CD4-positive, alpha-beta T cell treated with Interleukin-15 for 4 hours (primary cell): ENCODE measurements at places on chromosomes 11 and 22.

DNA sequence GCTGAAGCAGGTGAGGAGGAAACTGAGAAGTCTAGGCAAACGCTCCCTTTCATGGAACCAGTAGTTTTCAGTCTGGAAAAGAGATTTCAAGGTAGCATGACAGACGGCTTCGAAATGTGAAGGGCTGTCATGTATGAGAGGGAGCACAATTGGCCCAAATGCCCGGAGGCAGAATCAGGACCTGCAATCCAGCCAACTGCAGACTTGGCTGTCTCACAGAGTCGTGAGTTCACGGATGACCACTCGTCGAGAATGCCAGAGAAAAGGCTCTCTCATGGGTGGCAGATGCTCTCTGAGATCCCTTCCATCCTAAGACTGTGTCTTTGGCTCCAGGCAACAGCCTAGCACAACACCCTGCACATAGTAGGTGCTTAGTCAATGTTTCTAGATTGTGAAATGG, 134.8 kb downstream of the DSCAML1 start:
- DNase-seq, result no peak

DNA sequence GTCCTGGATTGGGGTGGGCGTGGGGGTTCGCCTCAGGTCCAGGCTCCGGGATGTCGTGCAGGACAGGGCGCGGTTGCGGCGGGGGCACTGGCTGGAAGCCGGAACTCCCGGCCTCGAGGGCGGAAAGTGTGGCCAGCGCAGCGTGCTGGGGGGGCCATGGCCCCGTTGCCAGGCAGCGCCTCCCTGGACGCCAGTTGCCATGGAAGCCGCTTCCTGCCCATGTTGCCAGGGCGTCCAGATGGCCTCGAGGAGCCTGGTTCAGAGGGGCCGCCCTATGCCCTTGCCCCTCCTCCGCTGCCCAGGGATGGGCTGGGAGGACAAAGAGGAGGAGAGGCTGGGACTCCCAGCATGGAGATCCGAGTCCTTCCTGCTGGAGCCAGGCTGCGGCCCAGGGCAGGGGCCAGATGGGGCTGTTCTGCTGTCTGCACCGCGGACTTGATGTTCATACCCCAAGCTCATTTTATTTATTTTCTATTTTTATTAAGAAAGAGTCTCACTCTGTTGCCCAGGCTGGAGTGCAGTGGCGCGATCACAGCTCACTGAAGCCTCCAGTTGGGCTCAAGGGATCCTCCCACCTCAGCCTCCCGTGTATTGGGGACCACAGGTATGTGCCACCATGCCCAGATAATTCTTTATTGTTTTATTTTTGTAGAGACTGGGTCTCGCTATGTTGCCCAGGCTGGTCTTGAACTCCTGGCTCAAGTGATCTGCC, 4.6 kb upstream of the CCDC188 start:
- no peak for DNase-seq

- no peak for DNase-seq
Measured at GRCh38 chr22:37926358-37926757, 20.3 kb downstream of the MICALL1 start.

GRCh38 chr22:37669586-37669985, 5.8 kb upstream of the LGALS1 start:
- no peak for DNase-seq

DNA sequence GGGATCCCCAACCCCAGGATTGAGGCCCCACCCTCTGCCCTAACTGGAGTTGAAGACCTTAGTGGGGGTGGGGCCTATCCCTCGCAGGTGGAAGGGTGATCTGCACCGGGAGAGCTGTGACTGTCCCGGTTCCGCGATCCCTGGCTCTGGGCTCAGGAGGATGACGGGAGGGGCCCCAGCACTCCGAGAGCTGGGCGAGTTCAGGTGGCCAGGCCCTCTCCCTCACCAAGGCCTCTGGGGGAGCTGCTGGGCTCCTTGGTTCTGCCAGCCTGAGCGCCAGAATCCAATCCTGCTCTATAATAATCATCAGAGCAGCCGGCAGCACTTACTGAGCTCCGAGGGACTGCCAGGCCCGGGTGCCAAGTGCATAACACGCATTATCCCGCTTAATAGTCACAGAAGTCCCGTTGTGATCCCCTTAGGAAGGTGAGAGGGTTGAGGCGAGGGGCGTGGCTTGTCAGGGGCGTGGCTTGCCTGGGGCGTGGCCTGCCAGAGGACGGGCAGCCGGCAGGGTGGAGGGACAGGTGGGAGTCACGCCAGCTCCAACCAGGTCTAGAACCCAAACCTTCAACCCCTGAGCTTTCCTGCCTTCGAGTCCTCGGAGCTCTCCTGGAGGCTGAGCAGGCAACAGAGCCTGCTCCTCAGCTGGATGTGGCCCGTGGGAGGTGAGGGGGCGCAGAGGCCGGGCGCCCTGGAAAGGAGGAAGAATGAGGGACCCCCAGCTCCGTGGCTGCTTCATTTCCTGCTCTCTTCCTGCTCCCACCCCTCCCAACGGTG, 7.3 kb upstream of the SYT7 start:
- peak; percentile 52 for DNase-seq

DNA sequence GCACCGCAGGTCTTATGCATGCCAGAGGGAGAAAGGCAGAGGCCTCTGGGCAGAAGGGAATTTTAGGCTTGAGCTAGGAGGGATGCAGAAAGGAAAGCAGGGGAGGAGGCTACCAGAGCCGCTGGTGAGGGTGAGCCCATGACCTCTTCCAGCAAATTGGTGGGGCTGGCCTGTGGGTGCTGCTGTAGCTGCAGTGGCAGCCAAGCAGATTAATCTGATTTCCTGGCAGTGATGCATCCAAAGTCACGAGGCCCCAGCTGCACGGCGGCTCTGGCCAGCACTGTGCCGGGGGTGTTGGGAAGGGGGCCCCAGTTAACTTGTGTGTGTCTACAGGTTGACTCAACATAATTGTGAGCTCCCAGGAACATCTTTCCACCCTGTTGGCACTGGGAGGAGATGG, 41.4 kb upstream of the B3GAT1 start:
- DNase-seq, result no peak

GRCh38 chr22:48734961-48735360, 1092.7 kb downstream of the BRD1 start:
- no peak for DNase-seq

- no peak for DNase-seq
Measured at GRCh38 chr11:12581923-12582322, 92.3 kb upstream of the TEAD1 start.

DNA sequence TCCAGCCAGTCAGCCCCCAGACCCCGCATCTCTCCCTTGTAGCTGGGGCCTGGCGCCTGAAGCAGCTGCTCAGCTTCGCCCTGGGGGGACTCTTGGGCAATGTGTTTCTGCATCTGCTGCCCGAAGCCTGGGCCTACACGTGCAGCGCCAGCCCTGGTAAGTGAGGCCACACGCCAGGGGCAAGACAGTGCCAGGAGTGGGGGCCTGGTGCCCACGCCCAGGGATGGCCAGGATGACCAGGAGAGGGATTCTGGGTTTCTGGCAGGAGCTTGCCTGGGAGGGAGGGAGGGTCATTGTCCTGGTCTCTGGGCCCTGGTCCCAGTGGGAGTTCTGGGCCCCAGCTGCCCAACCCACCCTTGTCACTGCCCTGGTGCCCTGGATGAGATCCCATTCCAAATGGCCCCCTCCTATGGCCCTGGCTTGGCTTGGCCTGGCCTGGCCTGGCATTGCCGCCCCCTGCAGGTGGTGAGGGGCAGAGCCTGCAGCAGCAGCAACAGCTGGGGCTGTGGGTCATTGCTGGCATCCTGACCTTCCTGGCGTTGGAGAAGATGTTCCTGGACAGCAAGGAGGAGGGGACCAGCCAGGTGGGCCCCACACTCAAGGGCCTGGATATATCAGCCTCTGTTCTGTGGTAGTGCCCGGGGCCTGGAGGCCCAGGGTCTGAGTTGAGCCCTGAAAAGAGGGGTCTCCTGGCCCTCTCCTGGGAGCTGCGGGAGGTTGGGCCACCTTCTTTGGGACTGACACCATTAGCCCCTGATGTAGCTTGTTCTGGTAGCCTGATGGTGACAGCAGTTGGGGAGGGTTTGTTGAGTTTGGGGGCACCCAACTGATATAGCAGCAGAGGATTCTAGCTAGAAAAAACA, 3.7 kb downstream of the SLC39A13 start:
- DNase-seq, result peak; percentile 48

- no peak for DNase-seq
Measured at GRCh38 chr11:45097721-45098493, 48.5 kb upstream of the PRDM11 start.

DNA sequence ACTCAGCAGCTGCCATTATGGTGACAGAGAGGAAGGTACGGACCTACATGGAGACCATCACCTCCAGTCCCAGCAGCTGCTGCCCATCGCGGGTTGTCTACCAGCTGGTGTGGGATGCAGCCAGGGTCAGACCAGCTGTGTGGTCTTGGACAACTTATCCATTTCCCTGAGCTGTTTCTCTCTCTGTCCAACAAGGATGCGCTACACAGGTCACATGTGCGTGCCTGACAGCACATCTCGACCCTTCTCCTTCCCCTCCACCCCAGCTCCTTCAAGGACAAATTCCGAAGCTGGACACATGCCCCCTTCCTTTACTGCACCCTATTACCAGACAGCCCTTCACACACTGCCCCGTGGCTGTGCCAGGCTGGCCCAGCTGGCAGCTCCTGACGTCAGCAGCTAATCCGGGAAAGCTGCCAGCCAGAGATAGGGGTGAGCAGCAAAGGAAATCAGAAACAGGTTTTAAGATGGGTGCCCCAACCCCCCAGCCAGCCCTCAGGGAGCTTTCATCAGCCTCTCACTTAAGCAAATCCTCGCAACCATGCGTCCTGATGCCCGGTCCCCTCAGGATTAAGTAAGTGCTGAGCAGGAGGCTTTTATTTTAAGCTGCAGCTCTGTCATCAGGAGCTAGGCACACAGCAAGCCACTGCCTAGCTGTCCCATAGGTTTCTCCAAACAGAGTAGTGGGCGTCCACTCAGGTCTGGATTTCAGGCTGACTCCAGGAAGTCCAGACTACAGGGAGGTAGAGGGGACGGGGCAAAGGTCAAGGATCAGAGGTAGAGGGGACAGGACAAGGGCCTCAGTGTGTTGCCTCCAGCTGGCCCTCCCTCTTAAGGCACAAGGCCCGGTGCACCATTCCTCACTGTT, 20.3 kb downstream of the TEF start:
- DNase-seq, result no peak
